Activated CD4-positive, alpha-beta T cell treated with anti-CD3 and anti-CD28 coated beads for 48 hours (primary cell): ENCODE measurements at places on chromosomes 5 and 9.

DNA sequence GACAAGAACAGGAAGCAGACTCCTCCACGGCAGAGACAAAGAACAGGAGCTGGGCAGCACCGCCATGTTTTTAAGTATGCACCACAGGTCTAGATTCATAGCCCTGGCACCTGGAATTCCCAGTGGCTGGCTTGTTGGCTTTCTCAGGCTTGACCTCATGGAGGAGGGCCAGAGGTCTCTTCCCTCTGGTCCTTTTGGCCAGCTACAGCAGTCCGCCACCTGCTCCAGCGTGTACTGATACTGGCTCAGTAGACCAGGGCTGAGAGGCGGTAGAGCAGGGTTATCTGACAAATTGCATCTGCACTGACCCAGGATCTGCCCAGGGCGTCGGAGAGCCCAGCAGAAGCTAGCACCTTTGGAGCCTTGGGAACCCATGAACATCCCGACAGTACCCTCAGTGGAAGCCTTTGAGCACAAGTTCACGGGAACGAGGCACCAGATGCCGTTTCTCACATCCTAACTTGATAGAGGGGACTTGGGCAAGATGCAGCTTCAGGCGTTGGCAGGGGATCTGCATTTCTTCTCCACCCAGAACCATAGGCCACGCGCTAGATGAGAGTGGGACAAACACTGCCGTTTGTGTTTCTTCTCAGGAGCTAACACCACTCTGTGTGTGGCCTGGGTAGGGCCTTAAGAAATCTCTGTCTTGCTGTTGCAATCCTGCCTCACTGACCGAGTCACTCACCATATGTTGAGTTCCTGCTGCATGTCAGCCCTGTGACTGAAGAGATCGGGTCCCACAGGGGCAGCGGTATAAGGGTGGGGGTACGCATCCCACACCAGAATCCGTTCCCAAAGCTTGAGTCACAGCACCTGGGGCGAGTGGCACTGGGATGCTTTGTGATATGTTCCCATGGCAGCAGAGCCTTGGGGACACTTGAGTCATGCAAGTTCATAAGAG lies 90.3 kb upstream of the OTULINL start:
- DNase-seq = no peak

DNA sequence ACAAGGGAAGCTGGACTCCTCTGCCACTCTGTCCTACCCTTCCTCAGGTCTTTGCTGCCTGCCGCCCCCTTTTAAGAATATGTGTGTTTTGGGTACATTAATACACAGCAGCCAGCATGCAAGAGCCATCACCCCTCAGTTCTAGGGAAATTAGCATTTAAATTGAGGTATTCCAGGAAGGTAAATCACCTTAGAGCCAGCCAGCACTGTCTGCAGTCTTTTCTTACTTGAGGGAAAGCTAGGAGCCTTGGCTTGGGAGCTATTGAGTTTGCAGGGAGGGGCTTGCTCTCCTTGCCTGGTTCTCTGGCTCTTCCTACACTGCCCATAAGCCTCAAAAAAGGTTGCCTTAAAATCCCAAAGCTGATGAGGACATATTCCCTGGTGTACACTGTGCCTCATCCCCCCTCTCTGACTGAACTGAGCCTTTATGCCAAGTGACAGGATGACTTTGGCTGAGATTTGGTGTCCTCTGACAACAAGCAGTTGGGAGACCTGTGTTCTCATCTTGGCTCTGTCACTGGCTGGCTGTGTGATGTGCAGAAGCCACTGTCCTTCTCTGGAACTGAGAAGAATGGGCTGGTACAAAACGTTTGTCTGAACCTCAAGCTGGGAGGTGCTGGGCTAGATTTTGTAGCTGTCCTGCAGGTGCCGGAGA lies 54.1 kb downstream of the TRIM32 start:
- no peak for DNase-seq

DNA sequence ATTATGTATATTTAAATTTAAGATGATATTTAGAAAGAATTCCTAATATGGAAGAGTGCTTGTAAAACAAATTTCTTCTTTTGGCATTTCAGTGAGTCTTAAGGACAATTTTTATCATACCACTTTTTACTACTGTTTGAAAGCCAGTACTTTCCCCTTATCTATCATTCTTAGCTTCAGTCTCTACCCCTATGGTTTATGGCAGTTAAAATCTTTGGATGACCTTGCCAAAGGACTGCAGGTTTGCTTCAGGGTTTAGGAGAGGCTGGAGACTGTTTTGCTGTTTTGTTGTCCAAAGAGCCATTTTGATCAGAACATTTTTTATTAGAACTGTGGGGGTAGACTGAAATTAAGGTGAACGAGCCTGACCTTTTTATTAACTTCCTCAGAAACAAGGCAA lies 30.8 kb downstream of the SLC38A9 start:
- DNase-seq = no peak

GRCh38 chr9:74953235-74953751 lies 581 bp upstream of the C9orf40 start:
- DNase-seq = peak; percentile 10

- DNase-seq = no peak
These were observed 48.2 kb upstream of the TLR4 start for GRCh38 chr9:117656002-117656401.

GRCh38 chr9:93960971-93961841 lies 6.1 kb upstream of the BARX1 start:
- no peak for DNase-seq

GRCh38 chr5:132226516-132227234 lies 978 bp downstream of the P4HA2 start:
- DNase-seq = no peak

DNA sequence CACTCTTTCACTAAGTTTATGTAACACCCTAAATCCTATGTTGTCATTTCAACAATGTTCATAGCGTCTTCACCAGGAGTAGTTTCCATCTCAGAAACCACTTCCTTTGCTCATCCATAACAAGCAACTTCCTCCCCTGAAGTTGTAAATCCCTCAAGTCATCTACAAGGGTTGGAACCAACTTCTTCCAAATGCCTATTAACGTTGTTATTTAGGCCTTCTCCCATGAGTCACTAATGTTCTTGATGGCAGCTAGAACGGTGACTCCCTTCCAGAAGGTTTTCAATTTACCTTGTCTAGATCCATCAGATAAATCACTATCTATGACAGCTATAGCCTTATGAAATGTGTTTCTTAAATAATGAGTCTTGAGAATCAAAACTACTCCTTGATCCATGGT lies 73.3 kb upstream of the TARS1 start:
- no peak for DNase-seq

DNA sequence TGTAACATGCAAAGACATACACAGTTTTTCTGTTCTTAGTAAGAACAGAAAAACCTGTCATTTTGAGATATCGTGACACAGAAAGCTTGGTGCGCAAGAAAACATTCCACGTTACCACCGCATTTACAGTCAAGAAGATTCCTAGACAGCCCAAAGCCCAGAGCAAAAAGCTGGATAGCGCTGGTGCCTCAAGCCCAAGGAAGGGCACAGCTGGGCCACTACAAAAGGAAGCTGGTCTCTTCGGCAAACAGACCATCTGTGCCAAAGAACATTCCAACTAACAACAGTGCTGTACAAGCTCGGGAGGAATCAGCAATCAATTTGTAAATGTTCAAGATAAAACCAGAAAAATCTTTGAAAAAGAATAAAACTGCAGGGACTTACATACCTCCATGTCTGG lies 31.0 kb downstream of the PSMB7 start:
- no peak for DNase-seq

- no peak for DNase-seq
These were observed 56.9 kb upstream of the ASS1 start for GRCh38 chr9:130387905-130388304.

GRCh38 chr5:79663212-79663611 lies 26.4 kb upstream of the CMYA5 start:
- no peak for DNase-seq

DNA sequence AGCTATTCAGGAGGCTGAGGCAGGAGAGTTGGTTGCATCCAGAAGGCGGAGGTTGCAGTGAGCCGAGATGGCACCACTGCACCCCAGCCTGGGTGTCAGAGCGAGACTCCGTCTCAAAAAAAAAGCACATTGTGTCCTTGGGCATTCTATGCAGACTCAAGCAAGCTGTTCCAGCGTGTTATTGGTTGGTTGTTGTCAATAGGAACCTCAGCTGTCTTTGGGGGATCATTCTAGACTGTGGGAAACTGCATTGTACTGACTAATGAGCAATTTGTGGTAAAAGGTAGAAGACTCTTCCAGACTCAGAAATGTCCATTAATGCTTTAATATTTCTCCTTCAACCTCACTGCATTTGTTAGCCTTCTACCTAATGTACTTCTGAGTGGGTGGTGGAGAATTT lies 379.5 kb upstream of the GRAMD2B start:
- DNase-seq = no peak

- no peak for DNase-seq
These were observed 86.3 kb upstream of the IER5L start for GRCh38 chr9:129264388-129264787.

GRCh38 chr9:16085167-16085726 lies 532.4 kb downstream of the CCDC171 start:
- no peak for DNase-seq

GRCh38 chr5:139765409-139766217 lies 30.0 kb upstream of the PSD2 start:
- peak; percentile 86 for DNase-seq

GRCh38 chr9:133477992-133478850 lies 678 bp downstream of the SLC2A6 start:
- DNase-seq = peak; percentile 15

DNA sequence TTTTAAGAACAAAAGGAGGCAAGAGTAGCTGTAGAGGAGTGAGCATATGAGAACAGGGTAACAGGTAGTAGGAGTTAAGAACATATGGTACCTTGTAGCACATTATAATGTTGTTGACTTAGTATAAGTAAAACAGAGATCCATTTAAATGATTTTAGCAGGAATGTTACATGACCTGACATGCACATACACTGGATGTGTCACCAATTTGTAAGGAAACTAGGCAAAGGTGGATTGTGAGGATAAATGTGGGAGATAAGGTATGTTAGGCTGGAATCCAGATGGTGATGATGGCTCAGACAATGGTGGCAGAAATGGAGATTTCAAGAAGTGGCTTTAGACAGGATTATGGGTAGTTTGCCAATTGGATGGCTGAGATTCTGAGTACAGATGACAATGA lies 443.1 kb upstream of the DAB2 start:
- DNase-seq = no peak

GRCh38 chr5:151630088-151630487 lies 39.0 kb upstream of the FAT2 start:
- DNase-seq = no peak

DNA sequence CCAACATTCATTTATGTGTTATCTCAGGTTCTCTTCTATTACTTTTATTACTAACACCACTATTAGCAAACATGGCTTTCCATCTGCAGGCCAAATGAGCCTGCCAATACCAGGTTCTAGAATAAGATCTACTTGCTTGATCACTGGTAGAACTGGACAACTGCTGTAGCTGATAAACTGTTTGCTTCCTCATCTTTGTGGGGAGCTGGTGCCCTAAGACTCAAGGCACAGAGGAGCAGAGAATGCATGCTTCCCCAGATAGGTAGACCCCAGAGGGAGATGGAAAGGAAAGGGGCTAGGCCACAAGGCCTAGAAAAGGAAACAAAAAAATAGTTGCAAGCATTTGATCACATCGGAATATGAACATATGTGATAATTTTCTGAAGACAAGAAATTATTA lies 30.7 kb upstream of the AUH start:
- no peak for DNase-seq

GRCh38 chr9:113486327-113486726 lies 22.8 kb downstream of the RGS3 start:
- DNase-seq = no peak

DNA sequence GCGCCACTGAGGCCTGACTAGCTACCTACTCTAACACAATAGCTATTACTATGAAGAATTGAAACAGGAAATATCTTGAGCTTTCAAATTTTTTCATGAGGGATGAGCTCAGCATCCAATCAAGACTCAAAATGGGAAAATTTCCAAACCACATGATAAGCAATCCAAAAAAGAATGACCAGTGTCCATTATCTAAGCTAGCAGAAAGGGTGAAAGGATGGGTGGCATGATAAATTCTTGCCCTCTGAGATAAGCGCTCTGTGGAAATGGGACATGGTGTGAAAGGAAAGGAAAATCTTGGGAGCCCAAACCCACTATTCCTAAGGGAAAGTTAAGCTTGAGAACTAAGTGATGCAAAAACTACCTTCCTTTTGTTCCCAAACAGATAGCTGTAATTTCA lies 170.2 kb upstream of the NREP start:
- DNase-seq = no peak

DNA sequence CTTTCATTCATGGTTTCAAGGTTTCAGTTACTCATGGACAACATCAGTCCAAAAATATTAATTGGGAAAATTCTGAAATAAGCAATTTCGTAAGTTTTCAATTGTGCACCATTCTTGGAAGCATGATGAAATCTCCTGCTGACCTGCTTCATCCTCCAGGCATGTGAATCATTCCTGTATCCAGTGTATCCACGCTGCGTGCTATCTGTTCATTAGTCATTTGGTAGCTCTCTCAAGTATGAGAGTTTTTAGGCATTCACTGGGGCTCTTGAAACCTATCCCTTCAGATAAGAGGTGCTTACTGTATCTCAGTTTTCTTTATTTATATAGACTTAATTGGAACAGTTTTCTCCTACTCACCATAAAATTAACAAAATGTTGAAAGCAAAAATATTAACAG lies 293.0 kb downstream of the CDH12 start:
- no peak for DNase-seq

GRCh38 chr9:36211510-36211909 lies 20.8 kb downstream of the CLTA start:
- DNase-seq = no peak

GRCh38 chr5:84602371-84602771 lies 217.7 kb upstream of the EDIL3 start:
- no peak for DNase-seq

GRCh38 chr9:113851873-113852272 lies 24.2 kb upstream of the ZNF618 start:
- DNase-seq = no peak

- no peak for DNase-seq
These were observed 262.5 kb upstream of the GRIN3A start for GRCh38 chr9:102000956-102001355.

GRCh38 chr9:2583308-2584013 lies 38.1 kb upstream of the VLDLR start:
- no peak for DNase-seq

DNA sequence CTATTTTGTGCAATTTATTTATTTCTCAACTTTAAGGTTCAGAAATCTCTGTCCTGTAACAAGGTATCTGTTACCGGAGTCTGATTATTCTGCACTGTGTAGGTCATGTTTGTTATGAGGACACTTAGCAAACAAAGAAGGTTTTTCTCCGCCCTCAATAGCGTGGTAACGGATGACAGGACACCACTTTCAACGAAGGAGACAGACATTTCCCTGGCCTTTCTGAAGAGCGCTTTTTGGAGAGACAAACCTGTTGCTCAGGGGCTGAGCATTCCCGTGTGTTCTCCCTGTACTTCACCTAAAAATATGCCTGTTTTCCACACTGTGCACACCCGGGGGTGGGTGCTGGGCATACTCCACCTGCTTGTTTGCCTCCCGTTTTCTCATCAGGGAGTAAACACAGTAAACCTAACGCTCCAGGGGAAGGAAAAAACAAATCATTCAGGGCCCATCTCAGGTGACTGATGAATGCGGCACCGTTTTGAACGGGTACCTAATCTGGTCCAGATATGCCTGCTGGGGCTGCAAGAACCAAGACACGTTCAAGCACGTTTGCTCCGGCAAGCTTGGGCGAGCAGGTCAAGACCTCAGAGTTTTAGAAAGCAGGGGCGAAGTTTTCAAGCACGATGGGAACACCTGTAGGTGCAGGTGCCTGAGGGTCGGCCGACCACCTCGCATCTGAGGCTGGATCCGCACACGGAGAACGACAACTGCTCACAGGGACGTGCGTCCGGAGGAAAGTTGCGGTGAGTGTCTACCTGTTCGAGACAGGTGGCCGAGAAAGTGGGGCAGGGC lies 859 bp downstream of the RETREG1 start:
- peak; percentile 27 for DNase-seq
